ENCODE measurements at places on chromosomes 13 and 19. TPM values are rescaled to one million over a fixed set of nuclear protein-coding genes. Genes with fewer than 3 reads are reported as not detected.

DNA sequence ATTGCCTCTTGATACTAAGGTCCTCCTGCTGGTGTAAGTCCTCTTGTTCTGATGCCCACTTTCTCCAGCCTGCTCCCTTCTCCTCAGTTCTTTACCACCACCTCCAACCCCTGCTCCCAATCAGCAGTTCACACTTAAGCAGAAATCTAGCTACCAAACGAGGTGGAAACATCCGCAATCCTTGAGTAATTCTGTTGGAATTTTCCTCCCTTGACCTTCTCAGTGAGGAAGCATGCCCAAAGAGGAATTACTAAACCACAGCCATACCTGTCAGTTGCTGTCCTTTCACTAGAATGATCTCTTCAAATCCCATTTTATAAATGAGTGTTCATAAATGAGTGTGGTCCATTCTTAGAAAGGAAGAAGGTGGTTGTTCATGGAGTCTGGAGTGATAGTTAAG, 289.9 kb downstream of the DACH1 start:
- DNase-seq = no peak

DNA sequence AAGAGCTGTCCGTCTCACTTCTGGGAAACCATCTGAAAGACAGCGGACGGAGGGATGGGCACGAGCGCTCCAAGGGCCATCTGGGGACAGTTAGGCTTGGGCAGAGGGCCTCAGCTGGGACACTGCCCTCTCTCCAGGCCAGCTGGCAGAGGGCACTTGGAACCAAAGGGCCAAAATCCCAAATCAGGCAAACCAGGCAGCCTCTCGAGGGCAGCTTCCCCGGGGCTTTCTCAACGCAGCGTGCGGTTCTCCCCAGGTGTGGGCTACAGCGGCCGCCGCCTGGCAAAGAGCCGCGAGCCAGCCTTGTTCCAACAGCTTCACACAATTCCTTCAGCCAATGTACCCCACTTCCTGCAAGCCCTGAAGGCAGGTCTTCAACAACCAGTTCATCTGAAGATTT, 5.0 kb downstream of the MLLT1 start:
- DNase-seq = no peak

GRCh38 chr13:96388598-96388997, 298.7 kb downstream of the HS6ST3 start:
- DNase-seq = no peak

- DNase-seq = no peak
Measured at GRCh38 chr13:100566543-100566942, 22.0 kb downstream of the GGACT start.

GRCh38 chr13:78770601-78771000, 111.6 kb upstream of the OBI1 start:
- no peak for DNase-seq

Gene IL12RB1
- total RNA-seq = 14.6 TPM
